ENCODE measurements at places on chromosomes 4 and X.

DNA sequence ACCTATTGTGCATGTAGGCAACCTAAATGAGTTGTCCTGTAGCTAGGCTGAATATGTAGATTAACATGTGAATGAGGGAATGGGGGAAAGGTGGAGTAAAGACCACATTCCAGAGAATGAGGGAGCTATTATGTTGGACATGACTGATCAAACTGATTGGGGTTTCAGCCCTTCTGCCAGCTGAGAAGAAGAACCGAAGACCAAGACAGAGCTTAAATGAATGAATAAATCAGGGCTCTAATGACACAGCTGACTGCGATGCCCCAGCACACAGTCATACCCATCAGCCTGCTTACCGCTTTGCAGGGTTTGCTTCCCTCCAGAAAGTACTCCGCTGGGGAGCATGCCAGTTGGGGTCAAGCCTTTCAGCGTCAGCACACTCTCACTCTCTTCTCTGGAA lies 315.4 kb downstream of the PPP3CA start:
- DNase-seq = no peak

DNA sequence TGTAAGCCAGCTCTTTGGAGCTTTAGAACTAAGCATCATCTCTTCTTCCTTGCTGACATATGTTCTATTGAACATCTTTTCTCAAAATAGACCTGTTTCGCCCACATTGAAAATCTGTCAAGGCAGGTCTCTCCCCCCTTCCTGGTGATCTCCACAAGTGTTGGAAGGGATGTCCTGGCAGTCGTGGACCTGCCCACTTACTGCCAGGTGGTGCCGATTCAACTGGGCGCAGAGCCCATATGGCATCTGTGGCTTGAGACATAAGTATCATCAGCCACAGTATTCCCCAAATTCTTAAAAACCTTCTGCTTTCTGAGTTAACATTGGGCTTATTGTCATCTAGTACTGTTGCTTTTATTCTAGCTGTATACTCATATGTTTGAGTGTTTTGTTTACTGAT lies 969.3 kb upstream of the FTHL17 start:
- no peak for DNase-seq

DNA sequence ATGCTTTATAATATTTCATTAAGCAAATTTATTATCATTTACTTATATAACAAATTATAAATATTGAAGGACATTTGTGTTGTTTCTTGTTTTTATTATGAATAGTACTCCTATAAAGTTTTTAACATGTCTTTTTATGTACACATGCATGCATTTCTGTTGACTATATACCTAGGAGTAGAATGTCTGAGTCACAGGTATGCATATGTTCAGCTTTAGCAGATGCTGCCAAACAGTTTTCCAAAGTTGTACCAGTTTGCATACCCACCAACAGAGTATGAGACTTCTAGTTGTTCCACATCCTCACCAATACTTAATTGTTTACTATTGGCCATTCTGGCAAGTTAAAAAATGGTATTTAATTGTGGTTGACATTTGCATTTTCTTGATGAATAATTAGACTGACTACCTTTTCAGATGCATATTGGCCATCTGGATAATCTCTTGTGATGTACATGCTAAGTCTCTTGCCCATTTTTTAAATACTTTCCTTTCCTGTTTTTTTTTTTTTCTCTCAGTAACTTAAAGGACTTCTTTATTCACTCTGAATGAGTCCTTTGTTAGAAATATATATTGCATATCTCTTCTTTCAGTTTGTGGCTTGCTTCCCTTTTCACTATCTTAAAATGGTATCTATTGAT lies 132.2 kb upstream of the TRIM2 start:
- DNase-seq = no peak

- DNase-seq = no peak
Measured at GRCh38 chr4:73650250-73650649, 30.0 kb upstream of the RASSF6 start.

DNA sequence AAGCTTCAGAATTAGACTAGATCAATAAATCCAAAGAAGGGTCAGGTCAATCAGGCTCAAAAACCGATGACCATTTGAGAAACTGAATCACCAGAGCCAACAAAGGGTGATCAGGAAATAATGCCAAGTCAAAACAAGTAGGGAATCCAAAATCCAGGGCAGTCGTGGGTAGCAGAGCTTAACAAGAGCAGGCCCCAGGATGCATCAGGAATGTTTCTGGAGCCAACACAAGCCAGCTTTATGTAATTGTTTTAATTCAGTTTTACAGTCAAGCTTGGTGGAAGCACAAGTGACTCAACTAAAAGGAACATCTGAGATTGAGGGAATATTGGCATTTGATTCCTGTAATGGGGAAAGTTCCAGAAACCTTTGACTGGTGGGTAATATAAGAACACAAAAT lies 237.9 kb upstream of the EDA2R start:
- no peak for DNase-seq

GRCh38 chr4:6200011-6200921 lies at the start of gene JAKMIP1:
JAKMIP1 (minus strand) TSS chr4:6200549; CDS start chr4:6112850, 87,699 bp downstream.
- DNase-seq = no peak
